Glomerular endothelial cell (primary cell): ENCODE measurements at places on chromosomes 12 and 14. TPM values are rescaled to one million over a fixed set of nuclear protein-coding genes. Genes with fewer than 3 reads are reported as not detected.

The TAS2R9 gene
- 0.18 TPM in 1 of 2 replicates, not detected in the other for total RNA-seq

DNA sequence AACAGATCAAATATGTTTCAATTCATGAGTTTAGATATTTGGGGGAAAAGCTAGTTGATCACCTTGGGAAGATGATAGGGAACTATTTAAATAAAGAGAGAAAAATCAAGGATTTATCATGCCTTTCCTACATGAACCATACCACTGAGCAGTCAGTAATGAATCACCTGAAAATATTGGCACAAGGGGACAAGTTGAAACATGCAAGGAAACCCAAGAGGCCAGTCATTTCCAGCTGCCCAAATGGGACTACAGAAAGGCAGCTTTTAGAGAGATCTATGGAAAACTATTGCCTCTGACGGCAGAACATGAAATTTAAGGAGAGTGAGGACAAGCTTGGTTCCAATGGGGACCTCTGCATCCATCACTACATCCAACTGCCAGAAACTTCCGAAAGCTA, 14.1 kb upstream of the ETV6 start:
- DNase-seq, result no peak

DNA sequence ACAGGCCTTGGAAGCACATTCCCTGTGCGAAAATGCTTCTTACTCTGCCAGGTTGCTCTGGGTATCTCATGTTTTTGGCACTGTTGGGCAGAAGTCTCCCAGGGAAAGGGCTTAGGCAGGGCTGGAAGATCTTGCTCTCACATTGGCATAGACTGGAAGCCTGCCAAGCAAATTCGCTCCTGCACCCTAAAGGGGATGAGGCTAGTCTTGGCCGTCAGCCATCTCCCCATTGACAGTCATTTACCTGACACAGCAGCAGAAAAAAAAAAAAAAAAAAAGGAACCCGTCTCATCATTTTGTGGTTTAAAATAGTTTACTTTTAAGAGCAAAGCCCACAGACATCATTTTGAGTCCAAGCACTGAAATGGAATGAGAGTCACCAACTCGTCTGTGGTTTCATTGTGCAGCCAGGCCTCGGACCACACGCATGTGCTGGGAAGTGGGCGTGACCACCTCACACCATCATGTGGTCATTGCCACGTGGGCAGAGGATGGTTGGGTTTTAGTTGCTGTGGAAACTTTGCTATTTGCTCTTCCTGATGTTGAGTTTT, 84.8 kb downstream of the NRXN3 start:
- DNase-seq, result no peak

- DNase-seq, result no peak
These were observed 62.4 kb downstream of the EPS8 start for GRCh38 chr12:15726878-15727150.

GRCh38 chr12:123602651-123603195, 824 bp downstream of the DDX55 start:
- DNase-seq, result no peak

- DNase-seq, result no peak
These were observed 5.0 kb downstream of the MGST1 start for GRCh38 chr12:16352481-16352880.

- DNase-seq, result no peak
These were observed 162.9 kb downstream of the PCNX1 start for GRCh38 chr14:71070169-71070568.
